ENCODE measurements at places on chromosomes 1 and 21.

- no peak for DNase-seq
These were observed 259.0 kb downstream of the NEGR1 start for GRCh38 chr1:72023063-72023930.

- DNase-seq: peak; percentile 94
These were observed 26.5 kb upstream of the PLA2G2C start for GRCh38 chr1:20212685-20213331.

DNA sequence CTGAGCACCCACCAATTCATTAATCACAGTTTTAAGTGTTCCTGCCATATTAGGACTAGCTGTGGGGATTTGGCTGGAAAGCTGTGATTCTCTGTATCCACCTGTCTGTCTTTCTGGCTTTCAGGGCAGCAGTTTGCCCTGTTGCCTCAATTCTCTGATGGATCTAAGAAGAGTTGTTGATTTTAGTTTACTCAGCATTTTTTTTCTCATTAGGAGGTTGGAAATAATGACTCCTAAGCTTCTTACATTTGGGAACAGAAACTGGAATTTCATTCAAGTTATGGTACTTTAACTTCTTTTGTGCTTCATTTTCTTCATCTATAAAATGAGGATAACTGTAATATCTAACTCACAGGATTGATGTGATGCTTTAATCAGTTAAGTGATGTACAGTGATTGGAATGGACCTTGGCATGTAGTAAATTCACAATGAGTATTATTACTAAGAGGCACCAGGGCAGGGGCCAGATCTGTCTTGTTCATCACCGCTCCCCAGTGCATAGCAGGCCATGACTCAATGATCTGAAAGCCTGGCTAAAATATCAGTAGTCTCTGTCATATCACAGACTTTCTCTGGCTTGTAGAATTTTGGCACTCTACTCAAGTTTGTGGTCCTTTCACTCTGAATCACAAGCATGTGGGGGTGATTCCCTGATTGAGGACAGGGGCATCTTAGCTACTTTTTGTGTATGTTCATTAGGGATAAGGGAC is 51.4 kb upstream of the GREM2 start:
- DNase-seq: no peak

DNA sequence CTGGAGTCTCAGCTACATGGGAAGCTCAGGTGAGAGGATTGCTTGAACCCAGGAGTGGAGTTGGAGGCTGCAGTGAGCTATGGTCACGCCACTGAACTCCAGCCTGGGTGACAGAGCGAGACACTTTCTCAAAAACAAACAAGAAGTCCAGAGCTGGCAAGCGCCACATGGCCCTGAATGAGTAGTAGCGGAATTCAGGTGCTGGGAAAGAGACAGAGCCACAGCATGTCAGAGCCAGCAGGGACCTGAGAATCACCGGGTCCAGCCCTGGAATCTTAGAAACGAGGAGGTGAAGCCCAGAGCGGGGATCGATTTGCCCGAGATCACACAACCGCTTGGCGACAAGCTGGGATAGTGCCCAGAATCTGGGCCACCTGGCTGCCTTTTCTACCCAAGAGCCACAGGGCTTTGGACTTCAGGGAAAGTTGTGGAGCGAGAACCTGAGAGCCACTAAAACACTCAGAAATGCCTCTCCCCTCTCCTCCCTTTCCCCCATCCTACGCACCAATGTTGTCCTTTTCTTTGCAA is 9.8 kb downstream of the ARL8A start:
- DNase-seq: no peak

GRCh38 chr1:8541961-8542521 is 224.1 kb downstream of the SLC45A1 start:
- no peak for DNase-seq

GRCh38 chr1:26915204-26915842 is 1.5 kb upstream of the NR0B2 start:
- DNase-seq: no peak

- no peak for DNase-seq
These were observed 63.3 kb upstream of the ARTN start for GRCh38 chr1:43870306-43870705.

DNA sequence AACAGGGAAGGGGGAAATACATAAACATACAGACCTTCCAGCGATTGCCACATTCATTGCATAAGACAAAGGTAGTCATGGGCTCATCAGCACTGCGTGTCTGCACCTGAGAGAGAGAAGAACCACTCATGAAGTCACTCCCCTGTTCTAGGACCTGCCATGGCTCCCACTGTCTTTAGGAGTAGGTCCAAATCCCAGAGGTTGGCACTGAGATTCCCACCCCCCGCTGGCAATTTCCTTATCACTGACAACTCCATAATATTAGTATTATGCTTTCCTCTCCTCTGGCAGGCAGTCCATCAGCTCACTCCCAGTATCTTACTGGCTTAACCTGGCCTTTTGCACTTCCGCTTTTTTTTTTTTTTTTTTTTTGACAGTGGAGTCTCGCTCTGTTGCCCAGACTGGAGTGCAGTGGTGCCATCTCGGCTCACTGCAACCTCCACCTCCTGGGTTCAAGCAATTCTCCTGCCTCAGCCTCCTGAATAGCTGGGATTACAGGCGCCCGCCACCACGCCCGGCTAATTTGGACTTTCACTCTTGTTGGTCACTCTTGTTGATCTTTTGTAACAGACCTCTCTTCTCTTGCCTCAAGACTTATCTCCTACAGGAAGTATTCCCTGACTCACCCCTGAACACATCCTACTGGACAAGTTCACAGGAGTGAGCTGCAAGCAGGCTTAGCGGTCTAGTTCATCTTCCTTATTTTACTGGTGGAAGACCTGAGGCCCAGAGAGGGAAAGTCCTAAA is 14.8 kb upstream of the ZNF436 start:
- no peak for DNase-seq

DNA sequence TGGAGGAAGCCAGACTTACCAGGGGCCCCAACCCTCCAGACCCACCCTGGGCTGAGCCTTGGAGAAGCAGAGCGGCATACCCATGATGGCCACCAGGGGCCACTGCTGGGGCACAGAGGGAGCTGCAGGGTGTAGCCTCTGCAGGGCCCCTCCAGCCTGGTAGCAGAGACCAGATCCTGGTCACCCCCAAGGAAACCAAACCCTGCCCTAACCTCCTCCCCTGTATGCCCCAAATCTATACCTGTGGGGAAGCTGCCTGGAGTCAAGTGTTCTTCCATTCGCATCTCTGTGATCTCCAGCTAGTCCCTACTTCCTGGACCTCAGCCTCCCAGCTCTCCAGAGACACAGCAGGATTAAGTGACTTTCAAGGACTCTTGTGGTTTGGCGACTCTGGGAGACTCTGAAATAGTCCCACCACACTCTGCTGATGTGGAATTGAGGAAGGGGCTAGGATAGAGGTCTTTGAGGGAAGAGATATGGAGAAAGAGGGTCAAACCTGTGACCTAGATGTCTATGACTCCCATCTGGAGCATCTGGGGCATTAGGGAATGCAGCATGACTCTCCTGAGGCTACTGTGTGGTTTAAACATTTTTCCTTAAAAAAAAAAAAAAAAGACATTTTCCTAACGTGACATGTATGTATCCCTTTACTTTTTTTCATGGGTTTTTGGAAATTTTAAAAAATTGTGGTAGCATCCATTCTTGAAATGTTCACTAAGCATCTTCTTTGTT is 119.2 kb upstream of the IPO9 start:
- DNase-seq: peak; percentile 20

- no peak for DNase-seq
These were observed 1.2 kb downstream of the KRTAP10-5 start for GRCh38 chr21:44579056-44579832.

GRCh38 chr1:66996018-66996682 is 57.8 kb downstream of the SLC35D1 start:
- peak; percentile 44 for DNase-seq

GRCh38 chr1:202159534-202160371 is 649 bp downstream of the PTPN7 start:
- no peak for DNase-seq

DNA sequence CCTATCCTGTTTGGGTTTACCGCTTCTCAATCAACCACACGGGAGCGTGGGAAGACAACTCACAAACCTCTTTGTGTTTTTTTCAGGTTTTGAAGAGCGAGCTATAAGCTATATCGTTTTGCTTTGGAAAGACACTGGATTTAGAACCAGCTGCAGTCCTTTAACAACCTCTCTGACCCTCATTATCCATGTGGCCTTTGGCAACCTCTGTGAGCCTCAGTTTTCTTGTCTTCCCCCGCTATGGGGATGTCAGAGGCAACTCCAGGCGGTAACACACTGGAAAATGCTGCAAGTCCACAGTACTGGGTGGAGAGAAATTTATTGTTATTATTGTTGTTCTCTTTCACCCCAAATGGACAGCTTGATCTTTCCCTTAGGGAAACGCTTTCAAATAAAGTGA is 100.0 kb downstream of the ETS2 start:
- no peak for DNase-seq

DNA sequence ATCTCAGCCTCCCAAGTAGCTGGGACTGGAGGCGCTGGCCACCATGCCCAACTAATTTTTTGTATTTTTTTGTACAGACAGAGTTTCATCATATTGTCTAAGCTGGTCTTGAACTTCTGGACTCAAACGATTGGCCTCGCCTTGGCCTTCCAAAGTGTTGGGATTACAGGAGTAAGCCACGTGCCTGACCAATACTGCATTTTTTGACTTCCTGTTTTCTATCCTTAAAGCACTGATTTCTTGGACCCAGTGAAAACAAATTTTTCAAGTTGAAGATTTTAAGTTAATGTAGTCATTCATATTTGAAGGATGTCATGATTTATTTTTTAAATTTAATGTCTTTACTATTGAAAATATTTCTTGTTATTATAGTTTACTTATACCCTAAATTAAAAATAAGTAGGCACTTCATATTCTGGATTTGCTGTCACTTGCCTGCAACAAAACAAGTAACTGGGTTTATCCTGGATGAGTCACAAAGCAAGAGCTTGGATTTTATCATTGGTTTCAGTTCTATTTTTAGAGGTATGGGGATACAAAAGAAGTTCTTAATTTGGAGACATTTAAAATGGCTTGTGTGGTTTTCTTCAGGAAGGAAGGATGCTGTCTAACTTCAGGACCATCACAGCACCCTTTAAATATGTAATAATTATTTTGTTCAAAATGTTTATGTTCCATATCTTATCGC is 2.2 kb upstream of the VPS45 start:
- no peak for DNase-seq

DNA sequence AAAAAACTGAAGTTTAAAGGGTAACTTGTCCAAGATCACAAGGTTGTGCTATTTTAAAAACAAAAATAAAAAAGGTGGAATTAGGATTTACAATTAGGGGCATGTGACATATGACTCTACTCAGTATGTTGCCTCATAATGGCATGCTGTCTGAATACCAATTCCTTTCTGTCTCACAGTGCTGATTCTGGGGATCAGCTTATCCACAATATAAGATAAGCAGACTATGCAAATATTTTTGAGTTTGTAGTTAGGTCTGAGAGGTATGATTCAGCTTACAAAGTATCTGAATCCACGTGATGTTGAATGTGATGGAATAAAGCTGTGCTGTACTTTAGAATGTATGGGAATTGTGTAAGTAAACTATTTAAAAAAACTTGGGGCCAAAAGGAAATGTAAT is 216.6 kb downstream of the HHIPL2 start:
- no peak for DNase-seq

DNA sequence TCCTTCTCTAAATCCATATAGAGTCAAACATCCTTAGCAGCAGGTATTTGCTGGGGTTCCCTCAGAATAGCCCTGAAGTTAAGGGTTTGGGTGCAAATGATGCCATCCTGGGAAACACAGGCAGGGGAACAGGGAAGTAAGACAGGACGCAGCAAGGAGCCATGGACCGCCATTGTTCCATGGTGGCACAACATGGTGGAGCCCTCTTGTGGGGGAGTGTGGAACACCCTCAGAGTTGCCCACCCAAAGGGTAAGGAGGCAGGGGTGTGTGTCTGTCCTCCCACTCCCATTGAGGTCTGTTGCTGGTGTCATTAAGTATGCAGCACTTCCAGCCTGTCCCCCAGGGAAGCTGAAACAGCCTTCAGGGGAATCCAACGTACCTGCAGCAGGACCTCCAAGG is 20.4 kb upstream of the RCAN1 start:
- no peak for DNase-seq

- no peak for DNase-seq
These were observed 35.5 kb upstream of the HHAT start for GRCh38 chr1:210293171-210293607.

GRCh38 chr1:175479521-175480342 is 263.7 kb downstream of the TNR start:
- no peak for DNase-seq

DNA sequence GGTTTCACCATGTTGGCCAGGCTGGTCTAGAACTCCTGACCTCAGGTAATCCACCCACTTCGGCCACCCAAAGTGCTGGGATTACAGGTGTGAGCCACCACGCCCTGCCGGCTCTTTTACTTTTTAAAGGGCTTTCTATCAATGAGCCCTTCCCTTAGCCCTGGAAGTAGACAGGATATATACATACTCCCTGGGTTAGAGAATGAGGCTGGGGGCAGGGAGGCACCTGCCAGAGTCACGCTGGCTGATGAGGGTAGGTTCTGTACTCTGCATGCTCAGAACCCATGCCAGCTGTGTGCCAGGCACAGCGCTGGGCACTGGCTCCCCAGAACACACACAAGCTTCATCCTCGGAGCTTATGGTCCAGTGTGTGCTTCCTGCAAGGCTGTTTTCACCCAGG is 113.6 kb upstream of the IPO9 start:
- no peak for DNase-seq

DNA sequence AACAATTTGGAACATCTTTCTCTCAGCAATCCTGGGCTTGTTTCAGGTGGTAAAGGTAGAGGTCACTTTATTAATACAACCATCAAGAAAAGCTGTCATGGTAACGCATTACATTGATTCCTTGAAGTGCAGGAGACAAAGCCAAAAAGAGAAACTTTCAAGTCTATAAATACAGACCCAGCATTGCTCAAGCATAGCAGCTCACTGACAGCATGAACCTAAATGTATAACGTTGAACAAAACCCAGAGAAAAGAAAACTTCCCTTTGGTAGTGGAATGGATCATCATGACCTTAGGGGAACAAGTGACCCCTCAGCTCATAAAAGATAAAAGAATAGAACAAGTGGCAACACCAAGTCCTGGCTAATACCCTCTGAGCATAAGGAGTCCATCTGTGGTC is 332.2 kb downstream of the NTNG1 start:
- no peak for DNase-seq

- peak; percentile 47 for DNase-seq
These were observed 16.0 kb downstream of the LRIG2 start for GRCh38 chr1:113088972-113089371.

DNA sequence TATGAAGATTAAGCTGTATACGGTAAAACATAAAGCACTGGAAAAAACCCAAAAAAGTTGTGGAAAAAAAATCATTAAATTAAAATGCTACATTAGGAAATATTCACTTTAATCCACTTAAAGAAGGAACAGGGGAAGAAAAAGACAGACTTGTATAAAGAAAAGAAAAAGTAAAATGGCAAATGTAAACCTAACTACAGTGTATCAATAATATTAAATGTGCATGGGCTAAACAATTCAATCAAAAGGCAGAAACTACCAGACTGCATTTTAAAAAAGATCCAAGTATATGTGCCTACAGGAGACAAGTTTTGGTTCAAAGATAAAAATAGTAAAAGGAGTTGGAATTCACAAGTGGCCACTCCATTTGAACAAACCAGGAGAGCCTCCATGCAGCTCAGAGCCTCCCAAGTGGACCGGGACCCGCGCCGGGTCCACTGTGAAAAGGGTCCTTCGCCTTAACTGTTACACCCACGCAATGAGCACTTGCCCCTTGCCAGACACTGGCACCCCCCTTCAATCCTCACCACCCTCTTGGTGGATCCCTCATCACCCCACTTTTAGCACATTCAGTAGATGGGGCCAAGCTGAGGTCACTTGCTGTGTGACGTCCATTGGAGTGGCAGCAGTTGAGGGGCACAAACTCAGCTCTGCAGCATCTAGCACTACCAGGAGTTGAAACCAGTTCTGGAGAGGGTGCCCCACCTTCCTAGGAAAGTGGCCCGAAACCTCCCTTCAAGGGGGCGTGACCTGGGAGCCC is 898 bp downstream of the C1orf174 start:
- DNase-seq: peak; percentile 33
